ENCODE measurements at places on chromosomes 2 and 18. TPM values are rescaled to one million over a fixed set of nuclear protein-coding genes. Genes with fewer than 3 reads are reported as not detected.

Gene FNDC4
- polyA plus RNA-seq, result 21.4 TPM

Gene PLB1
- polyA plus RNA-seq, result 19.7 TPM

- no peak for DNase-seq
These were observed 8.7 kb downstream of the SNED1 start for GRCh38 chr2:241007111-241007510.

Gene MSTN
- not detected for polyA plus RNA-seq

Gene ZNF2
- 2.1 TPM for polyA plus RNA-seq

- no peak for DNase-seq
These were observed 18.4 kb upstream of the DSC2 start for GRCh38 chr18:31120594-31120993.

- DNase-seq, result peak; percentile 17
These were observed 302.0 kb downstream of the NCKAP5 start for GRCh38 chr2:133266041-133266925.

DNA sequence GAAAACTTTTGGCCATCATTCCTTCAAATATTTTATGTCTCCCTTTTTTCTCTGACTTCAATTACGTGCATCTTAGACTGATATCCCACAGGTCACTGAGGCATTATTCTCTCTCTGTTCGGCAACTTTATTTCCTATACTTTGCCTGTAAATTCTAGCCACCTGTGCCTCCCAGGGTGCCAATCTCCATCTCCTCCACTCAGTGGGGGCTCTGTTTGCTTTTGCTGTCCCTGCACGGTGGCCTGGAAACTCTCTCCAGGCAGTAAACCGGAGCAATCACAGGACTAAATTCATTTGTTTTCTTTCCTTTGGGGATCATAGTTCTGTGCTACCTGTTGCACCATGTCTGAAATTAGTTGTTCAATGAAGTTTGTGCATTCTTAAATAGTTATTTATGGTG lies 9.6 kb upstream of the MTLN start:
- DNase-seq, result no peak

Gene EPC2
- polyA plus RNA-seq, result 2.7 TPM

GRCh38 chr2:30422444-30423040 lies 24.5 kb upstream of the LCLAT1 start:
- peak; percentile 51 for DNase-seq

Gene RAPGEF4
- 2.0 TPM for polyA plus RNA-seq

DNA sequence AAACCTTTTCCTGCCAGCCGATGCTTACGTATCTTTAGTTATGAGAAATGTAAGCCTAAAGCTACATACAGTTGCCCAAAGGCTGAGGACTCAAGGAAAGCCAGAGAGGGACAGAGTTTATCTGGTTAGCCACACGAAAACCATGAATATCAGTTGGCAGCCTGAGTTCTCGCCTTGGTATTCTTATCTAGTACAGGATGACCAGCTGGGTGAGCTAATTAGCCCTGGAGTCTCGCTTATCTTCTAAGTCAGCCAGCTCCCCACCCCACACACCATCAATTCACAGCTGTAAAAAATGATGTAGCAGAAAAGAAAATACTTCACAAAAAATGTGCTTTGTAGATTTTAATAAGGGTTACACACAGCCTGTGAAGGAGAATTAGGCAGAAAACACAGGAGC lies 617.5 kb upstream of the SOX11 start:
- DNase-seq, result no peak

- no peak for DNase-seq
These were observed 678.7 kb downstream of the PLCL1 start for GRCh38 chr2:198483051-198483450.

Gene VAMP8
- 213 TPM for polyA plus RNA-seq

- DNase-seq, result no peak
These were observed 96.2 kb downstream of the MAIP1 start for GRCh38 chr2:200051611-200051945.

Gene ZNF804A
- 1.7 TPM for polyA plus RNA-seq

Gene FMNL2
- polyA plus RNA-seq, result 10.3 TPM
